ENCODE measurements at places on chromosomes 4 and X.

DNA sequence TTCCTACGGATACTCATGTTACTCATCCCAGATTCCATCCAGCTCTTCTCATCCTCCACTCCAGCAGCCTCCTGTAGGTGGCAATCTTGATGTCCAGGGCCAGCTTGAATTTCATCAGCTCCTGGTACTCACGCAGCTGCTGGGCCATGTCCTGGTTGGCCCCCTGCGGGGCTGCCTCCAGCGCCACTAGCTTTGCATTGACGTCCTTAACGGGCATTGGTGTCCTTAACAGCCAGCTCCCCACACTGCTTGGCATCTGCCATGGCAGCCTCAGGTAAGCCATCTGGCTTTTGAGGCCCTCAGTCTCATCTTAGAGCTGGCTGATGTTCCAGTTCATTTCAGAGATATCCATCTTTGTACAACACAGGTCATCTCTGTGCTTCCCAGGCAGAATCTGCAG, 223.7 kb downstream of the FGF13 start:
- no peak for DNase-seq

DNA sequence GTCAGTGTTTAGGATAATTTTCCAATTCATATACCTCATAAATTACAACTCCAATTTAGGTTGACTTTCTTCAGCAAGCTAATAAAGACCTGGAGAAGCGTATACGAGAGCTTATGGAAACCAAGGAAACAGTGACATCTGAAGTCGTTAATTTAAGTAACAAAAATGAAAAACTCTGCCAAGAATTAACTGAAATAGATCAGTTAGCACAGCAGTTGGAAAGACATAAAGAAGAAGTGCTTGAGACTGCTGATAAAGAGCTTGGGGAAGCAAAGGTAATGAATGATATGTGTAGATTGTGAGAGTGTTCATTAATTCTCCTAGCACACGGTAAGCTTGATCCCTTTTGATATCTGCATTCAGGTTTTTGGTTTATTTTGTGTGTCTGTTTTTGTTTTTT, 16.8 kb downstream of the CEP135 start:
- DNase-seq, result no peak

- no peak for DNase-seq
Observed at GRCh38 chr4:101218346-101218745, 129.0 kb downstream of the PPP3CA start.

GRCh38 chr4:184816962-184817361, 8.8 kb downstream of the ACSL1 start:
- DNase-seq, result no peak

DNA sequence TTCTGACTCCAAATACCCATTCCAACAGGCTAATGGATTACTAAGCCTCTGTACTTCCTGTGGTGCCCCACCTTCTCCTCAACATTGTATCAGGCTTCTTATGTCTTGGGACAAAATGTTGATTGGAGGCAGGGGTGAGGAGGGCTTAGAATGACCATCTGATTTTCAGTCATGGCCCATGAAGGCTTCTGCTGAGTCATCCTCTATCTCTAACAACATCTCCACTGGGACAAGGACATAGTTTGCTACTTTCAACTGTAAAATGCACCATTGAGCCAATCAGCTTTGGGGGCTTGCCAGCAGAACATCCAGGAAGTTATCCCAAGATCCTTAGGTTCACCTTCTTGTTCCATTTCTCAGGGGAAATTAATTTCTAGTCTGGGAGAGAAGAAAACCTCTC, 29.5 kb downstream of the MAGEB17 start:
- no peak for DNase-seq

DNA sequence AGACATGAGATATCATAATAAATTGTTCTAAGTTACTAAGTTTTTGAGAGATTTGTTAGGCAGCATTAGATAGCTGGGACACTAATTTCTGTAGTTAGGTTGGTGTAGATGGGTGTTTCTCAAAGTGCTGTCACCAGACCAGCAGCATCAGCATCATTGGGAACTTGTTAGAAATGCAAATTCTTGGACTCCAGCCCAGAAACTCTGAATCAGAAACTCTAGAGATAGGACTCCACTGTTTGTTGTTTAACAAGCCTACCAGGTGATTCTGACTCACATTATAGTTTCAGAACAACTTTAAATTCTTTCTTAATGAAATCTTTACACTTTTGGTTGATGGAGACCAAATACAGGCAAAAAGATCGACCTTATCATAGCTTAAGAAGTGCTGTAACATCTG, 173.7 kb downstream of the PABPC4L start:
- DNase-seq, result no peak

- no peak for DNase-seq
Observed at GRCh38 chrX:68876731-68877130, 47.9 kb downstream of the EFNB1 start.

DNA sequence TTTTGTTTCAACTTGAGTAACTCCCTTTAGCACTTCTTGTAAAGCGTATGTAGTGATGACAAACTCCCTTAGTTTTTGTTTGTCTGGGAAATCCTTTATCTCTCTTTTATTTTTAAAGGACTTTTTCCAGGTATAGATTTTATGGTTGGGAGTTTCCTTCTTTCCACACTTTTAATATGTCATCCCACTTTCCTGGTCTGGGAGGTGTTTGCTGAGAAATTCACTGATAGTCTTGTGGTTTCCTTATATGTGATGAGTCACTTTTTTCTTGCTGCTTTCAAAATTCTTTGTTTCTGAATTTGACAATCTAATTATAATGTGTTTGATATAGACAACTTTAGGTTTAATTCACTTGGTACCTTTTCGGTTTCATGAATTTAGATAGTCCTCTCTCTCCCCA, 353.9 kb downstream of the GPAT3 start:
- DNase-seq, result no peak

GRCh38 chr4:143711543-143712154, 11.2 kb upstream of the FREM3 start:
- DNase-seq, result no peak

DNA sequence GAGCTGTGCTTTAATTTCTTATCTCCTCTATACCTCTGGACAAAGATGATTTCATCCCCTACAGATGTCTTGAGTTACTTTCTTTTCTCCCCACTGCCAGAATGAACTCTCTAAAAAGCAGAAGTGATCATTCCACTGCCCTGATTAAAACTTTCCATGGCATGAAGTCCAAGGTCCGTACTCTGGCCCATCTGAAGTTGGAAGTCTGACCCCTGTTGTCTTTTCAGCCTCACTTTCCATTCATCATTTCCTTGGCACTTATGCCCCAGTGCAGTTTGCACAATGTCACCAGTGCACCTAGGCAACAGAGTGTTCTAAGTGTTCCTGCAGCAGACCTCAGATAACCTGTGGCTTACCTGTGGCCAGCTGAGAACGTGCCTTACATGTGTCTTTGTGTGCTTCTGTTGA, 242.4 kb downstream of the FRAS1 start:
- no peak for DNase-seq

- no peak for DNase-seq
Observed at GRCh38 chr4:98421111-98421510, 159.9 kb downstream of the RAP1GDS1 start.

GRCh38 chr4:84965553-84966381, 723 bp downstream of the WDFY3 start:
- no peak for DNase-seq

GRCh38 chr4:185966997-185967775, 101.8 kb upstream of the TLR3 start:
- no peak for DNase-seq

DNA sequence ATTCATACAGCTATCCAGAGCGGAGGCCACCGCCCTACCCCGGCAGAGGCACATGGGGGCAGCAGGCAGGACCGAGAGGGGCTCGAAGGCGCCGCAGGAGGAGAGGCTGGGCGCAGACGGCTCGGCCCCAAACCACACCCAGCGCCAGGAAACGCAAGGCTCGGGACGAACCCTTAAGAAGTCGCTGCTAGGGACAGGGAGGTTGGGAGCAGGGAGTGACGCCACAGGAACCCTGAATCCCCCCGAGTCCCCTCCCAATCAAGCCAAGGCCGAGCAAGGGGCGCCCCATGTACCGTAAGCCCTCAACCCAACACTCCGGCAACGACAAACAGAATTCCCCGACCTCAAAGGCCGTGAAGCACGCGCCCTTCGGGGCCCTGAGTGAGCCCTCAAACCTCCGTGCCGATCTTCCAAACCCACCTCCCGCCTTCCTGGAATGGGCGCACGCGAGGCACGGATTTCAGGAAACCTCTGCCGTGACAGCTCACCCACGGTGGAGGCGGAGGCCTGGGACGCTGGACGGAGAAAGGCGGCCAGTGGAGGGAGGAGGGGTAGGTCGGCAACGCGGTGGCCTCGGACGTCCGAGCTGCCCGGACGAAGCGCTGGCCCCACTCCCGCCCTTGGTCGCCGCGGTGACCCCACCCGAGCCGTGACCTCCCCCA, 1.8 kb downstream of the ZFYVE28 start:
- peak; percentile 69 for DNase-seq

DNA sequence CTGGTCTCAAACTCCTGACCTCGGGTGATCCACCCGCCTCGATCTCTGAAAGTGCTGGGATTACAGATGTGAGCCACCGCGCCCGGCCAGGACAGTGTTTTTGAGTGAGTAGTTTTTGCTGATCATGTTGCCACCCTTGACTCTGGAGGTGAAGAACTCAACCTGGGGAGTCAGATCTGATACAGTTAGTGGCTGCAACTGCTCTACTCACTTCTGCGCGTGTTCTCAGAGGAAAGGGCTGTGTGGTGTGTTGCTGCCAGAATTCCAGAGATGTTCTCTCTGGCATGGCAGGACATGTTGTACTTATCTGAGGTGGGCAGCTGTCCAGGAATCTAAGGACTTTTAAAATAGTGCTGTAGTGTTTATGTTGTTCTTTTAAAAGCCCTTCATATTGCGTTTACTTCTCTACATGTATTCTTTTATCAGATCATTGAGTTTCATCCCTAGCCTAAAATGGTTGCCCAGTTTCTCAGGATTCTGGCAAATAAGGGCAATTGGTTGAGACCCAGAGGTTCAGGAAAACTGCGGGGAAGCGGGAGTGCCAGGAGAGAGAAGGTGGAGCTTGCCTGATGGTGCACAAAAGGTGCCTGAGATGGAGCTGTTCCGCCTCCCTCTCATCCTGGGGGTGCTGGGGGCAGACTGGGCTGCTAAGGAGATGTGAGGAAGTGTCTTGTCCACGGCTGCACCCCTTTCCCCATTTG, 97.7 kb downstream of the ARHGAP10 start:
- DNase-seq, result no peak

- no peak for DNase-seq
Observed at GRCh38 chr4:147332091-147332490, 148.8 kb upstream of the EDNRA start.

GRCh38 chrX:132384301-132384700, 104.5 kb downstream of the MBNL3 start:
- no peak for DNase-seq

- no peak for DNase-seq
Observed at GRCh38 chr4:152693871-152694270, 14.1 kb upstream of the TMEM154 start.

GRCh38 chrX:39513836-39514235, 583.9 kb downstream of the BCOR start:
- no peak for DNase-seq

DNA sequence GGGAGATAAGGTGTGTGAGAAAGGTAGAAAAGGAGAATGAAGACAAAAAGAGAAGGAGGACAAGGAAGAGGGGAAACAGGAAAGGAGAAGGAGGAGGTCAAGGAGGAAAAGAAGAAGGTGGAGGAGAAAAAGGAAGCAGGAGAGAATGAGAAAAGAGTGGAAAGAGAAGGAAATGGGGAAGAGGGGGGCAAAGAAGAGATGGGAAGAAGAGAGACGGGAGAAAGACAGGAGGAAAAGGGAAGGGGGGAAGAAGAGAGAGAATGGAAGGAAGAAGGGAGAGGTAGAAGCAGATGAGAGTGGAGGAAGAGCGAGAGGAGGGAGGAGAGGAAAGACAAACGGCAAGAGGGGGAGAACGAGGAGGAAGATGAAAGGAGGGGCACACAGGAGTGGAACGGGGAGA, 4.1 kb downstream of the GATA1 start:
- DNase-seq, result no peak

DNA sequence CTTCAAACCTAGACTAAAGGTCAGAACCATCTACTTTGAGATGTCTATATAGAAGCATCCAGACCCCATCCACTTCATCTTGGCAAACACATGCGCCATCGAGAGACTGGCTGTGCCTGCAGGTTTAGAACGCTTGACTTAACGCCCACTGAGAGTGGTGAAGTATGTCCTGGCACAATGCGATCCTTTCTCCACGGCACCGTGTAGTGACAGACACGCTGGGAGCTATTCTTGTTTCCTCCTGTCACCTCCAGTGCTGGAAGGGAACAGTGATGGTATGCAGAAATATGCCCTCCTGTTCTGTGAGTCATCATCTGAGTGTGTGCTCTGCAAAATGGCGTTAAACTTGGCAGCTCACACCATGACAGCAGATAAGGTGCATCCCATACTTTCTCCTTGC, 330.2 kb downstream of the NLGN4X start:
- DNase-seq, result no peak

GRCh38 chr4:139511320-139511719, 44.7 kb downstream of the SETD7 start:
- no peak for DNase-seq

DNA sequence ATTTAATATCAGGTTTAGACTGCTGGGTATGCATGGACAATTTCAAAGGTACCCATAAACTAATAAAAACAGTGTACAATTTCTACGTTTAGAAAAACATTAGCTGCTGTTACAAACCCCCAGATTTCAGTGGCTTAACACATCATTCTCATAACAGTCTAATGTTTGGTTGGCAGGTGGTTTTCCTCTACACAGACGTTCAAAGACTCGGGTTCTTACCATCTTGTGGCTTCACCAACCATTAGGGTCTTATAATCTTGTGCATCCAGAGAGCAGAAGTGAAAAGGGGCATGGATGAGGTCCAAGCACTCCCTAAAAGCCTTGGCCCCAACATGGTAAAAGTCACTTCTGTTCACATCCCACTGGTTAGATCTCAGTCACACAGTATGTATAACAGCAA, 71.6 kb downstream of the SH3RF1 start:
- no peak for DNase-seq

DNA sequence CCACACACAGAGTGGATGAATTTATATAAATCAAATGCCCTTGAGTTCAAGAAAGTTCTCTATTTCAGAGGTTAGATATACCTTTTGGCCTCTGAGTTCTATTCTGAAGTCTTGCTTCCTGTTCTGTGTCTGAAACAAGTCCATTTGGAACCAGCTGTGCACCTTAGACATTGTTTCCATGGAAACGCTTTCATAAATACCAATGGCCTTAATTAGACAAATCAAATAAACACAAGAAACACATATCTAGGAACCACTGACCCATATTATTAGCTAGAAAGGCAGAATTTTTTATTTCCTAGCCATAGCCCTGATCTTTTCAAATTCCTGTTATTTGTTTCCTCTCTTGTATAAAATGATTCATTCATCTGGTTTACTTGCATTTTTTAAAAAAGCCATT, 8.4 kb upstream of the C4orf54 start:
- DNase-seq, result no peak

- DNase-seq, result no peak
Observed at GRCh38 chr4:98865059-98865458, 63.9 kb downstream of the EIF4E start.

GRCh38 chr4:15714646-15715435, 12.0 kb downstream of the BST1 start:
- no peak for DNase-seq

DNA sequence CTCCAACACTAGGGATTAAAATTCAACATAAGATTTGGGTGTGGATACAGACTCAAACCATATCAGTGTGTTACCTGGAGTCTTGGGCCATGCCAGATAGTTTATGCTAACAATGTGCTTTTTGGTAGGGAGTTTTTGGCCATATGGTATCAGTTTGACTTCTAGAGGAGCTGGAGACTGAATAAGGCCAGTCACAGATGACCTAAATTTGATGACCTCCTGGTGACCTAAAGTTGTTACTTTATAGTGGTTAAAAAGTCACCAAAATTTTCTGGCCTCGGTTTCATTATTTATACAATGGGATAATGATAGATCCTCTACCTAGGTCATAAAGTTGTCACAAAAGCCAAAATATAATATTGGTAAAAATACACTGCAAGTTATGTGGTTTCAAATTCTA, 877.1 kb downstream of the RAPGEF2 start:
- no peak for DNase-seq
